ENCODE measurements at places on chromosomes 6 and 20.

GRCh38 chr6:148164645-148165044 lies 178.0 kb upstream of the SASH1 start:
- no peak for DNase-seq

DNA sequence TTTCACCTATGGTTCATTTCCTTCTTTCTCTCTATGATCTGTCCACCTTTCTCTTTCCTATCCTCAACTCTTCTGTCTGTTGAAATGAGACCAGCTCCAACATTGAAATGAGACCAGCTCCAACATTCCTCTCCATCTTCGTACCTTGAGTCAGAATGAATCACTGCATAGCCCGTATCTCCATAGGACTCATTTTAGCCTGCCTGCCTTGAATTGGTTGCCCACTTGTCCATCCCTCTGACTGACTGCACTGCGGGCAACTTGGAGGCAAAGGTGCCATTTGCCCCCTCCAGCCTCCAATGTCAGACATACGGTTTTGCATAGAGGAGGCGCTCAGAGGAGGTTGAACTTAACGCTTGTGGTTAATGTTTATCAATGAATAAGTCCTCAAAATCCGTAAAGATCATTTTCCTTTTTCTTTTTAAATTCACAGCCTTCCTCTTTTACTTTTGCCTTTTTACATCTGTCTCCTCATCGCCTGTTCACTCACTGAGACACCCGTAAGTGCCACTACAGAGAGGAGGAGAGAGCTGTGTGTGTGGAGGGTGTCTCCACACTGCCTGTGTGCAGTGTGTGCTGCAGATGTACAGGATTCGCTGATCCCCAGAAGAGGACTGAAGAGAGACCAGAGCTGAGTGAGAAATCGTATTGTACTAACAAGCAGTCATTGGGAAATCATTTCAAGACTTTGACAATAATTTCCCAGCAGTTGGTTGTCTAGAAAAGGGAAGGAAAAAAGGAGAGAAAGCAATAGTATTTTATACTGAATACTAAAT lies 579.6 kb upstream of the MAP3K7 start:
- no peak for DNase-seq

DNA sequence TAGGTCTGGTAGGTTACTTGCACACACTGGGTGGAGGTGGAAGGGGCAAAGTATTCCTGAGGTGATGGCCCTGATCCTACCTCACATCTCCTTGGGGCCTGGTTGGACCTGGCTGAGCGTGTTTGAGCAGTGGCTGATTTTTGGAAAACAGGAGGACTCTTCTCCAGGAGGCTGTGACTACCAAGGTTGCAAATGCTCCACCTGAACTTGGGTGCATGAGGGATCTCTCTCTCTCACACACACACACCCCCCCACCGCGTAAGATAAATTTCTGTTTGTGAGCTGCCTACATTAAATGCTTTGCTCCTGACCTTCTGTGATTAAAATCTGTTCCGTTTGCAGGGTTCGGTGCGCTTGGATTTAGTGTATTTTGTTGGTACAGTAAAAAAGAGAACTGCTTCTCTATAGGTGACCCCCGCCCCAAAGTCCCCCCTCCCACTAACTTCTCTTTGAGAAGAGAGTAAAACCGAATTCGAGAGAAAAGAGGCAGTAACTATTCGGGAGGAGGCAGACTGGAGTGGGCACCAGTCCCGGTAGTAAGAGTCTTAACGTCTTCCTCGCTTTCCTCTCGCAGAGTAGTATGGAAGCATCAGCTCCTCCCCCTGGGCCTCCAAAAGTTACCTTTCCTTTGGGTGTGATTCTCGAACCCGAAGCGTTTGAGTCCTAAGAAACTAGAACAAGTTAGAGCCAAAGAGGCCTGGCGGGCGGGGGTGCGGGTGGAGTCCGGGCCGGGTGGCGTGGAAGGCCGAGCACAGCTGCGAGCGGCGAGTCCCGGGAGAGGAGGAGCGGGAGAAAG lies 585 bp upstream of the DSE start:
- no peak for DNase-seq

- DNase-seq, result no peak
Measured at GRCh38 chr6:85394853-85395538, 54.9 kb upstream of the NT5E start.

DNA sequence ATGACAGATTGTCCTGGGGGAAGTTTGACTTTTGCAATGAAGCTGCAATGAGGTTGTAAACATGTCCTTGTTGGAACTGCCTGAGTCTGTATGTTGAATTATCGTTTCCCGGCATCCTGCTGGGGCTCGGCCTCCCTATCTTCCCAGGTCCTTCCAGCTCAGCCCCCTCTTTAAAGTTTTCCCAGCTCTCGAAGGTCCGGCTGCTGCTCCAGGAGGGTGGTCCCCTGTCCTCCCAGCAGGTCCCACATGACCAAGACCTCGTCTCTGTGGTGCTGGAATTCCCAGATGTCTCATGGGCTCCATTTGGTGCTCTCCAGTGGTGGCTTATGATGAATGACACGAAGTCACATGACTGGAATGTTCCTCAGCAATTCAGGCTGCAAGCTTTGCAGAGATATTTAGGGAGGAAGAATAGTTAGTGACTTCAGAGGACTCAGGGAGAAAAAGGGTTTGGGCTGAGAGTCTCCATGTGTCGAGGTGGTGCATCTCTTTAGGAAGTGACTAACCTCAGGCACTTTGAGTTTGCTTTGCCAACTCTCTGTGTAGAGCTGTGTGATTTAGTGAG lies 21.4 kb downstream of the SMOC2 start:
- no peak for DNase-seq

All from GM12891 (cell line).